ENCODE measurements at places on chromosomes 12 and 14. TPM values are rescaled to one million over a fixed set of nuclear protein-coding genes. Genes with fewer than 3 reads are reported as not detected.

The CCDC38 gene
- 1.4 TPM for total RNA-seq

The TMPRSS12 gene
- total RNA-seq = not detected

The ZDHHC22 gene
- total RNA-seq = not detected

The KRT4 gene
- total RNA-seq = not detected

The NPAS3 gene
- total RNA-seq = 0.10 TPM

The KRT5 gene
- total RNA-seq = not detected

The ADGRD1 gene
- total RNA-seq = not detected

The TEX22 gene
- 0.93 TPM for total RNA-seq

The MON2 gene
- total RNA-seq = 69.6 TPM

The TUNAR gene
- total RNA-seq = not detected

The SP1 gene
- total RNA-seq = 109 TPM

The OTOGL gene
- not detected for total RNA-seq

The SSTR1 gene
- not detected for total RNA-seq

The GCH1 gene
- total RNA-seq = 27.2 TPM

The GYS2 gene
- total RNA-seq = 0.40 TPM

The NAV3 gene
- total RNA-seq = 0.26 TPM

The GRIP1 gene
- total RNA-seq = 3.5 TPM

The SLC8A3 gene
- total RNA-seq = not detected

The OR4Q3 gene
- total RNA-seq = not detected

The LRP1 gene
- total RNA-seq = 5.9 TPM

The USP5 gene
- 85.8 TPM for total RNA-seq

The PRKD1 gene
- not detected for total RNA-seq

The ENDOU gene
- not detected for total RNA-seq

The BLTP3B gene
- 21.7 TPM for total RNA-seq

The GPR135 gene
- total RNA-seq = 2.4 TPM

The SOCS2 gene
- 29.5 TPM for total RNA-seq

The BICDL1 gene
- 160 TPM for total RNA-seq

The PTGDR gene
- 5.2 TPM for total RNA-seq

The FGD6 gene
- total RNA-seq = 0.55 TPM

The PRPH gene
- not detected for total RNA-seq

The AJUBA gene
- 2.8 TPM for total RNA-seq

The IQSEC3 gene
- 0.30 TPM for total RNA-seq

The MGP gene
- total RNA-seq = 2.1 TPM

The ABCD2 gene
- total RNA-seq = 14.7 TPM

The TIGAR gene
- total RNA-seq = 11.4 TPM

The GPR68 gene
- 8.7 TPM for total RNA-seq

Measured in T-cell (primary cell).